ENCODE measurements at places on chromosomes 5 and 9.
A peak's percentile ranks its signal among the peaks of the same experiment; 100 is the strongest.

DNA sequence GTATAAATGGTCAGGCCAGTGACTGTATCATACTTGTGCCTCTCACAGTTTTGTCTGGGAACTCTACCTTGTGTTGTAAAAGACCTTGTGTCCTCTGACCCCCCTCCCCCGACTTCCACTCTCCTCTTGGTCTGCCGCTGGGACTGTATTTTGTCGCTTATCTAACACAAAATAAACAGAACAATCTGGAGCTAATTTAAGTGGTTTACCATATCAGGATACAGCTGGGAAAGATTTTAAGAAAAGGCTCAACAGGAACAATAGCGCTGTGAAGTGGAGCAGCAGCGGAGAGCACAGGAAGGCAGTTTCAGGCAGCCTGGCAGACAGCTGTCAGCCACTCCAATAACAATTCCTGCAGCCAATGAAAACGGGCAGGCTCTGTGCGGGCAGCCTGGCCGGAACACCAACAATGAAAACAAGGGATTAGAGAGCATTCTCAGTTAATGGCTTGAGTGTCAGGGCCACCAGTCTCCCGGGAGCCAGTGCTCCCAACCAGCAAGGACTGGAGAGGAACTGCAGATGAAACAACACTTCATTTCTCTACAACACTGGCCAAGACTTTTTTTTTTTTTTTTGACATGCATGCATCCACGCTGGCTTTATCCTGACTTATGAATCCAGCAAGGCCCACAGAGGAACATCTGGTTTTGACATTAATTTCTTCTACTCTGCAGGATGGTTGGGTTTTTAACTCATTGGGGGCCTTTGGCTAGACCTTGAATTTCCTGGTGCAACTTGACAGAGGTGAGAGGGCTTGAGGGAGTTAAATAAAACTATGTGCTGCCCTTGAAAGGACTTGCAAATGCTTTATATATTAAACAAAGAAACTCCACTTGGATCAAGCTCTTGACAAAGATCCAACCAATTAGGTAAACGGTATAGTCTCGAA lies 76.7 kb downstream of the ARSB start:
- DNase-seq = peak; percentile 87

GRCh38 chr9:75626860-75627259 lies 263.6 kb upstream of the PCSK5 start:
- no peak for DNase-seq

DNA sequence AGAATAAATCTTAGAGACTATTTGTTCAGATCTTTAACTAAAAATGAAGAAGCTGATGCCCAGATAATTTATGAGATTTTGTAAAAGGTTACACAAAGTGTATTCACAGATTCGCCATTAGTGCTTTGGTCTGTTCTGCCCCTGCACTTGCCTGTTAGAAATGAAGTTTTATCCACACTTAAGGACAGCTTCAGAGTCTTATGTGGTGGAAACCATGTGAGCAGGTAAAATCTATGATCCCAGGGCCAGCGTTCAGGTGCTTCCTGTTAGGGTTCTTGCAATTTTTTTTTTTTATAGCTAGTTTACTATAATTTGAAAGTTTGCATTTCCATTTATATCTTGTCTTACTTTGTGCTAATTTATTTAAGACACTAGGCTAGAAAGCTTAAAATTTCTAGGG lies 561.6 kb downstream of the PRR16 start:
- DNase-seq = no peak

DNA sequence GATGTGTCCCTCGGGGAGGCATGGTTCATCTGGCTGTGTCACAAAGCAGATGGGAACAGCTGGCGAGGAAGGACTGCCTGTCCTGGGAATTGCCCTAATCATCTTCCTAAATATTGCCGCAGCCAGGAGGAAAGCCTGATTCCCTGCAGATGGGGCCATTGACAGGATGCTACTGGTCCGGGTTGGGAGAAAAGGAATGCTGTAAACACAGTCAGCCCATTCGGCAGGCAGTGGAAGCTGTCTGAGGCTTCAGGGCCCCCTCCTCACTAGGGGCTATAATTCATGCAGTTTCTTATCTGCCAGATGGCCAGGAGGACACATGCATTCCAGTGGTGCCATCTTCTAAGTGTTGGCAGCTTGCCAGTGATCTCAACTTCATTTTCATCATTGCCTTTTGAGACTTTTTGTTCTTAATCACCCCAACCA lies 110.3 kb downstream of the KCNIP1 start:
- DNase-seq = peak; percentile 81

GRCh38 chr5:34411470-34412346 lies 244.4 kb upstream of the RAI14 start:
- DNase-seq = no peak

DNA sequence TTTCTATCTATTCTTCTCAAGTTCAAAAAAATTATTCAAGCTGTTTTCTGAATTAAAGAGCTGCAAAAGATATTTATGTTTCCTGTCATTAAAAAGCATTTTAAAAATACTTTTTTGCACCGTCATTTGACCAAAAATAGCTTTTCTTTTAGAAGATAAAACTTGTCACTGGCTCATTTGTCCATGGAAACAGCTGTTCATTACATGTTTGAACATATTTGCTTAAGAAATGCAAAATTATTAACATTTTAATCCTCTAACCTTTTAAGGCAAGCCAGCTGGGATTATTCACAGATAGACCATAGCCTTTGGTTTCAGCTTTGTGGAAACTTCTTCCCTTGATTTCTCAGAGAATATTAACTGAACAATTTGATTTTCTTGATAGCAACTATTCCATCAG lies 393.9 kb downstream of the TUSC1 start:
- DNase-seq = no peak

DNA sequence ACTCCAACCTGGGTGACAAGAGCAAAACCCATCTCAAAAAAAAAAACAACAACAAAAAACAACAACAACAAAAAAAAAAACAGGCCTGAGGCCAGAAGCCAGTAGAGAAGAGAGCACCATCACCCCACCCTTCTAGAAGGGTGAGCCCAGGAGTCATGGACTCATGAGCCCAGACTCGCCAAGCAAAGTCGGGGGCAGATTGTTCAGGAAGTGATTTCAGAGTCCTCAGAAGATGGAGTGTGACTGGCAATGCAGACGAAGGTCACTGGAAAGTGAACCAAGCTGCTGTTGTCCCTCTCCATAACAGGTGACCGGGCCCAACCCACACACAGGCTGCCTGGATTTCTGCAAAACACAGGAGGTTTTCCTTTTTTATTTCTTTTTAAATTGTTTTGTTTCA lies 9.0 kb upstream of the WDR38 start:
- DNase-seq = no peak

DNA sequence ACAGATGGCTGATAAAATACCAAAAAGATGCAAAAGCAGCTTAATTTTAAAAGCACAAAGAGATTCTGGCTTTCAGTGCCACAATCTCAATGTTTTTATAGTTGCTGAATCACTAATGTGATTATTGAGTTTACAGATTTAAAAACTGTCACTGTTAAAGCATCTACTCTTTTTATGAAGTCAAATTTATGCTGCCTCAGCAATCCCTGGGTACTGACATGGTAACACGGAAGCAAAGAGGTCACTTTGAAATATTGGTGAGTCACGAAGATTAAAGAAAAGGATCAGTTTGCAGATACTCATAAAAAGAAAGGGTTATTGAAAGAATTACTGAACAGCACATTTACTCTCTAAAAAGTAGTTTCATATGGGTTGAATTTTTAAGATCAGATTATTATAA lies 39.7 kb upstream of the HMGCS1 start:
- no peak for DNase-seq

DNA sequence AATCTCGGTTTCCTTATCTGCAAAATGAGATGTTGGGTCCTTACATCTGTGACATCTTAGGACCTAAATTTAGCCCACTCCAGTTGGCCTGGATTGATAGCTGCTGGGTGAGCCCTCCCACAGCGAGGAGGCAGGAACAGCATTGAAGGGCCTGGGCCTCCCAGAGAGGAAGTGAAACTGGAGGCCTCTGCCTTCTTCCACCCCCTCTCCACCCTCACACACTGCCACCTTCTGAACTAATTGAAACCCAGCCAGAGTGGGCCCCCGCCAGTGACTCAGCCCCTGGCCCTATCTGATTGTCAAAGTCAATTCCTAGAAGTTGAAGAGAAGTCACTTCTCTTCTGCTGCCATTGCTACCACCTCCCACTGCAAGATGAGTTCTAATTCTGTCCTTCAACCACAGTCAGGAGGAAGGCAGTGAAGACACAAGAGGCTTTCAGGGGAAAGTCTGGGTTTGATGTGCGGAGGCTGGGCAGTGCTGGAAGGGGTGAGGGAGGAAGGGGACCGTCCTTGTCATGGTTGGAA lies 55.2 kb upstream of the NEK6 start:
- DNase-seq = no peak

DNA sequence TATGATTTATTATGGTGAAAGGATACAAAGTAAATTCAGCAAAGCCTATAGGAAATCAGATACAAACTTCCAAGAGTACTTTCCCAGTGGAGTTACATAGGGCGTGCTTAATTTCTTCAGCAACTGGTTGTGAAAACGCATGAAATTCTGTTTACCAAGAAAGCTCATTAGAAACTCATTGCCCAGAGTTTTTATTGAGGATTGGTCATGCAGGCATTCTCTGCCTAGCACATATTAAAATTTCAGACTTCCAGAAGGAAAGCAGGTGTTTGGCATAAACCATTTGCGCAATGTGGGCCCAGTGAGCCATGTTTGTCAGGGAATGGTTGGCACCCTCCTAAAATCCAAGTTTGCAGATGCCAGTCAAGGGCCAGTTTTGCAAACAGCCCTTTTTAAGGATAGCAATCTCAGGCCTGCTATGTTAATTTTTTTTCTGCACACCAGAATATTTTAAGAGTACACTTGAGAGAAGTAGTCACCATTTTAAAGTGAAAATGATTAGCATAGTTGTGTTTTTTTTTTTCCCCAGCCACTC lies 311.1 kb upstream of the CHD1 start:
- DNase-seq = no peak

DNA sequence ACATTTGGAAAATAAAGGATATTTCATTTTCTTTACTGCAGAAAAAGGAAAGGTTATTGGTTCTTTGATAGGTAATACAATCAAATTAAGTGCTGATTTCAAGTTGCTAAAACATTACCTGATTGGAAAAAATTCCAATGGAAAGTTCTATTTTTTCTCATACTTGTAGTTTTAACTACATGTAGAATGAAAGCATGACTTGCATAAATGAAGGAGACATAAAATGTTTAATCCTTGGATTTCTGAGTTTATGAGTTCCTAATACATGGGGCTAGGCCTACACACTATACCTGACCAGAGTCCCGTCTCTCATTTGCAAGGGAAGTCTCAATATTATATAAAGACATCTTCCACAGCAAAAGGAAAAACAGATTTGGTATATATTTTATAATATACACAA lies 5.2 kb upstream of the MEIKIN start:
- DNase-seq = no peak

DNA sequence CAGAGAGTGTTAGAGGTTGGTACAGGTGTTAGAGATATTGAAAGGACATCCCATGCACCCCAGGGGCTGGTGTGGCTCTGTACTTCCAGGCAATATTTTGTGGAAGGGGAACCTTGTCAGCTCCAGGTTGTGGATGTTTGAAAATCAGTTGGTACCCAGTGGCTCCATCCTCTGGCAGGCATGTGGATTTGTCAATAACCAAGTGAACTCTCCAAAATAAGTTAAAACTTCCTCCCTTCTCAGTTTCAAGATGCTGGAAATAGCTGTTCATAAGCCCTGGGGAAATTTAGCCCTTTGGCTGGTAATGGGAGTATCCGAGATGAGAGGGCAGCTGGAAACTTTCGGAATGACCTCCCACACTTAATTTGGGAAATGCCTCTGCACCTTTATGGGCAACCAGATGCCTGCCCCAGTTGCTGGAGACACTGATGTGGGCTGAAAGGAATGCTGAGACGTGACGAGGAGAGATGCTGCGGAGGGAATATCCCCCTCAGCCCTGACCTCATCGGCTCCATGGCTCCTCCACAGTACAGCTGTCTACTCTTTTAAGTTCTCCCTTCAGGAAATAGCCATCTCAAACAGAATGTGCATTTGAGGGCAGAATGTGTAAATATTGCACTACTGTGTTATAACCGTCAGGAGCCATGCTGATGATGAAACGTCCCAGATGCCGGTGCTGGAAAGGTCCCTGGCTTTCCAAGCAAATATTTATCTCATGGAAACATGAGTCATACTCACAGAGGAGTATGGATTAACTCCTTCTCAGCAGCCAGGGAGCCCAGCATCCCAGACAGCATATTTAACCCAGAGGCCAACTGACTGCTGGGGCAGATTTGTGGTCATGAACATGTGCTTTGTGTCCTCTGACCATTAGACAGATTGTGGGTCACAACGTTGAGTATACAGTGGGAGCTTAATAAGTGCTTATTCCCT lies 29.5 kb downstream of the TGFBI start:
- peak; percentile 77 for DNase-seq

DNA sequence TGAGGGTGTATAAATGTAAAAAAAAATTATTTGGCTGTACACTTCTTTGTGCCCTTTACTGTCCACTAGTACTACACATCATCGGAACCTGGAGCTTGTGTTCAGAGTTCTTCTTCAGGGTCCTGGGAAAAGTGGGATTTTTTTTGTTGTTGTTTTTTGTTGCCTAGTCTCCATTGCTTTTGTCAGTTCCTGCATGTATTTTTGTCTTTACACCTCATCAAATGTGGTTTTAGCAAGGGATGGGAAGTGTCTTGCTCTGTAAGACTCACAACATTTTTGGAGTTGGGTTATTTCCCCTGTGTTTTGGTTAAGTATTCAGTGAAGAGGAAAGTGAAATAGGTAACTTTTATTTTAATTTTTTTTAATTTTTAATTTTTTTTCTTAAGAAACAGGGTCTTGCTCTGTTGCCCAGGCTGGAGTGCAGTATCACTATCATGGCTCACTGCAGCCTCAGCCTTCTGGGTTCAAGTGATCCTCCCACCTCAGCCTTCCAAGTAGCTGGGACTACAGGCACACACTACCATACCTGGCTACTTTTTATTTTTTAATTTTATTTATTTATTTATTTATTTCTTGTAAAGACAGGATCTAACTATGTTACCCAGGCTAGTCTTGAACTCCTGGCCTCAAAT lies 40.7 kb downstream of the GARNL3 start:
- DNase-seq = no peak

DNA sequence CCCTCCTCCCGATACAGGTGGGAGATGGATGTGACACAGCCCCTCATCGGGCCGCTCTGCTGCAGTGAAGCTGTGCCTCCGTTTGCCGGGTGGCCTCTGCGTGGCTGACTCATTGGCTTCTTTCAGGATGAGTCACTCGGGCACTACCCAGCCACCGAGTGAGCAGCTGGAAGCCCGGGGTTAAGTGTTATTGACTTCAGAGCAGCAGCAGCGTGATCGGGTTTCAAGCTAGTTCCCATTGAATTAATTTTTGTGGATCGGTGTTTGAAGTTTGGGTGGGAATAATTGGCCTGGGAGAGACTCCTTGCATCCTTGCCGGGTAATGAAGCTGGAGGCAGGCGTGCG lies 266.4 kb upstream of the IRX4 start:
- no peak for DNase-seq

GRCh38 chr5:67813877-67814539 lies 401.5 kb upstream of the PIK3R1 start:
- DNase-seq = no peak

- no peak for DNase-seq
Observed at GRCh38 chr5:3041001-3041400, 289.5 kb upstream of the IRX2 start.

DNA sequence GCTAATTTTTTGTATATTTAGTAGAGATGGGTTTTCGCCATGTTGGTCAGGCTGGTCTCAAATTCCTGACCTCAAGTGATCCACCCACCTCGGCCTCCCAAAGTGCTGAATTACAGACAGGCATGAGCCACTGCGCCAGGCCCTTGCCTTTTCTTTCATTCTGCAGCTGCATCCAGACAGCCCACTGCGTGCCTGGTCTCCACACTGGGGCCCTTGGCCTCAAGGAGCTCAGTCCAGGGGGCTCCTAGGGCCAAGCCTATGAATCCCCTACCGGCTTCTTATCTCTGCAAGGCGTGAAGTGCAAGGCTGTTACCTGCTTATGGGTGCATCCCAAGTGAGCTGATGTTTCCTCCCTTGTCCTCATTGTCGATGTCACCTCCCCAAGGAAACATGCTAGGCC lies 78.8 kb downstream of the CSNK1A1 start:
- DNase-seq = no peak

All from lung microvascular endothelial cell (primary cell).